ENCODE measurements at places on chromosomes 4 and X.

- DNase-seq, result no peak
Observed at GRCh38 chr4:20641976-20642375, 58.3 kb upstream of the PACRGL start.

- no peak for DNase-seq
Observed at GRCh38 chr4:44725166-44725565, 1.2 kb downstream of the GNPDA2 start.

GRCh38 chr4:183635321-183635720, 23.7 kb downstream of the RWDD4 start:
- no peak for DNase-seq

DNA sequence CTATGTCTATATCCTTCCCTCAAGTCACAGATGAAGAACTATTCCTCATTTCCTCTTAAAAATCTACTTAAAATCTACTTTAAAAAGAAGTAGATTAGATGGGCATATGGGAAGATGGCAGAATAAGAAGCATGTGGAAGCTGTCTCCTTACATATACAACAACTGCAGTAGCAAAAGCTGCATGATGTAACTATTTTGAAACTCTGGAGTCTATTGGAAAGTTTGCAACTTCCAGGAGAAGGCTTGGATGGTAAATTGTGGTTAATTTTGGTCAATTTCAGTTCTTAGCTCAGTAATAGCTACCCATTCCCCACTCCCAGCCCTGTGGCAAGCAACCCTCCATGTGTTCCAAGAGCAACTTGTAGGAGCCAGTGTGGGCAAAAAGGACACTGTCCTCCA, 36.9 kb downstream of the MORC4 start:
- no peak for DNase-seq

DNA sequence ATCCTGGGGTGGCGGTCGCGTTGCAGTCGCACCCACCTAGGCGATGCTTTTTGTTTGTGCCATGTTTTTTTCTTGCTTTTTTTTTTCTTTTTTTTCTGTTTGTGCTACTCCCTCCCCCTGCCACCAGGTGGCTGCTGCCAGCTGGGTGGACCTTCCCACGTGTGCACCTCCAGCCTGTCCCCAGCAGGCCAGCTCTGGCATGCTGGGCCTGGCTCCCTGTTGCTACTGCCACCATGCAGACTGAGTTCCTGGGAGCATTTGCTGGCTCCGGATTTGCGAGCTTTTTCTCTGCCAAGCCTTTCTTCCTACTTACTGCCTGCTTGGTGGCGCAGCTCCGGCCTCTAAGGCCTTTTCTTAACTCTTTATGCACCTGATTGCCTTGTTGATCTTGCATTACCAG, 161.2 kb upstream of the WDFY3 start:
- DNase-seq, result peak; percentile 49

- DNase-seq, result no peak
Observed at GRCh38 chrX:13440176-13440575, 120.3 kb upstream of the ATXN3L start.

Data from dermis blood vessel endothelial cell (primary cell).